ENCODE measurements at places on chromosomes 3 and 15.

DNA sequence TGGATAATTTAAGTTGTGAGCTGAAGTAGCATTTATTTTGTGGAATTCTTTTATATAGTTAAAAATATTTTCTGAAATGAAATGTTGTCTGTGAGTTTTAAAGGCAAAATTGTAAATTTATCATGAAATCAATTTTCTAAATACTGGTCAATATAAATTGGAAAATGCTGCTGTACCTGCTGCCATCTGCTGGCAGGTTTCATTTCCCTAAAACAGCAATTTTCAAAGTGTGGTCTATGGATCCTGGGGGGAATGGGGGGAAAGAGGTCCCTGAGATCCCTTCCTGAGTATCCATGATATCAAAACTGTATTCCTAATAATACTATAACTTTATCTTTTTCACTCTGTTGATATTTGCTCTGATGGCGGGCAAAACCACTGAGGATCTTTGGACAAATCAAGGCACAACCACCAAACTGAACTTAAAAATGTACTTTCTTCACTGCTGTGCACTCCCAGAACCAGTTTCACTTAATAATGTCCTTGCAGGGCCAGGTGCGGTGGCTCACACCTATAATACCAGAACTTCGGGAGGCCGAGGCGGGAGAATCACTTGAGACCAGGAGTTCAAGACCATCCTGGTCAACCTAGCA, 17.2 kb upstream of the CCR4 start:
- no peak for DNase-seq

DNA sequence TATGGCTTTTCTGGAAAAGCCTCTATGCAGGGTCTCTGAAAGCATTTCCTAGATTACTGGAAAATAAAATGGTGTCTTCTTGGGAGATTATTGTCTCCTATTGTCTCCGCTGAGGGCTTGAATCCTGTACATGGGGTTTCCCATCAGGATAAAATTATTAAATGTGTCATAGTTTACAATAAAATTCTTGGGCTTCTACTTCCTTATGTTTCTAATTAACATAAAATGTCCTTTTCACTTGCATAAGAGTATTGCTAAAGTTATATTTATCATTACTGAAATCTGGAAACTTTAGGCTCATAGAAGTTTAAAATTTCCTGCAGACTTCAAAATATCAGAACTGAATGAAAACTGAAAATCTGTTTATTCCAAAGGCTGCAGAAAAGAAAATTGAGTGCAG, 595.5 kb upstream of the AGTR1 start:
- no peak for DNase-seq

DNA sequence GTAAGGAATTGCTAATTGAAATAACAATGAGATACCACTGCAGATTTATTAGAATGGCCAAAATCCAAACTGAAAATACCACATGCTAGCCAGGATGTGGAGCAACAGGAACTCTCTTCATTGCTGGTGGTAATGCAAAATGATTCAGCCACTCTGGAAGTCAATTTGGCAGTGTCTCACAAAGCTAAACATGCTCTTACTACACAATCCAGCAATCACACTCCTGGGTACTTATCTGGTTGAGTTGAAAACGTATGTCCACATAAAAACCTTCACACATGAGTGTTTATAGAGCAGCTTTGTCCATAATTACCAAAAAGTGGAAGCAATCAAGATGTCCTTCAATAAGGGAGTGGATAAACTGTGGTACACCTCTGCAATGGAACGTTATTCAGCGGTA, 113.3 kb downstream of the SMAD6 start:
- no peak for DNase-seq

DNA sequence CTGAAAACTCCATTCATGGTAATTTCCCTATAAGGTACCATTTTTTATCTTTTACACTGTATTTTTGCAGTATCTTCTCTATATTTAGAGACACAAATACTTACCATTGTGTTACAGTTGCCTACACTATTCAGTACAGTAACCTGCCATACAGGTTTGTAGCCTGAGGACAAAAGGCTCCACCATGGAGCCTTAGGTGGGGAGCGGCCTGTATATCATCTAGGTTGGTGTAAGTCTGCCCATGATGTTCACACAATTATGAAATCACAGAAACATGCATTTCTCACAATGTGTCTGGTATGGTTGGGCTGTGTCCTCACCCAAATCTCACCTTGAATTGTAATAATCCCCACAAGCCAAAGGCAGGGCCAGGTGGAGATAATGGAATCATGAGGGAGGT, 43.9 kb upstream of the LYSMD4 start:
- DNase-seq, result no peak

- DNase-seq, result no peak
Measured at GRCh38 chr3:108388136-108389132, 92.1 kb downstream of the HHLA2 start.

DNA sequence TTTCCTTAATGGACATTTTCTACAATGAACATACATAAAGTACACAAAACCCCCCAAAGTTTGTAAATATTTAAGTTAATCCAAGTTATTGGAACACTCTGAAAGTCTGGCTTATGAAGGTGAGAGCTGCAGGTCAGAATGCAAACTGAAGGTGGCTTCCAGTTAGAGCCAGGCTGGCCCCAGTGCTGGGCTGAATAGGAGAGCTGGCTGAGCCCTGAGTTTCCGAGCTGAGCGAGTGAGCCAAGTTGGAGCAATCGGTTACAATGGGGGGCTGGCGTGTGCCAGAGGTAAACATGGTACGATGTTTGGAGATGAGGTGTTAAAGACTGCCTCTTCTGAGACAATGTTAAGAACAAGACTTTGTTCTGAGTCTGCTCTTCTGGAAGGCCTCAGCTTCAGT, 230.8 kb upstream of the MCTP2 start:
- no peak for DNase-seq

DNA sequence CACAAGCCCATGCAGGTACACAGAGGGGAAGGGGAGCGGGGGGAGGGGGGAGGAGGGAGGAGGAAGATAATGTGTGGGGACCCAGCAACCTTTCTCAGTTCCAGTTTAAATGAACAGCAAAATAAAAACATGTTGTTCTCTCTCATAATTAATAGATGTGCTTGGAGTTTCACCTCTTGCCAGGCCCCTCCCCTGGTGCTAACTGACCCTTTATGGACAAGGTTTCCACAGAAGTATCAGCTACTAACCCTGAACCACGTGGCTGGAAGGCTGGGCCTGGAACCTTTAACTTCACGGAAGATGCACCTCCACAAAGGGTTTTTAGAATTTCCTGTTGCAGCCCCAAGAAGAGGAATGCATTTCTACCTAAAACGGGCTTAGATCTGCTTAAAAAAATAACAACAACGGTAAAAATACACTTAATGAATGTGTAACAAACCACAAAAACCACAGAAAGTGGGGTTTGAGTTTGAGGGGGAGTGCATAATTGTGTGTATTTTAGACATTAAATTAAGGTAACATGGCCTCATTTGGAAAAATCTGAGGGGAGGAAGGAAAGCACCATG, 14.8 kb upstream of the SMAD3 start:
- no peak for DNase-seq

DNA sequence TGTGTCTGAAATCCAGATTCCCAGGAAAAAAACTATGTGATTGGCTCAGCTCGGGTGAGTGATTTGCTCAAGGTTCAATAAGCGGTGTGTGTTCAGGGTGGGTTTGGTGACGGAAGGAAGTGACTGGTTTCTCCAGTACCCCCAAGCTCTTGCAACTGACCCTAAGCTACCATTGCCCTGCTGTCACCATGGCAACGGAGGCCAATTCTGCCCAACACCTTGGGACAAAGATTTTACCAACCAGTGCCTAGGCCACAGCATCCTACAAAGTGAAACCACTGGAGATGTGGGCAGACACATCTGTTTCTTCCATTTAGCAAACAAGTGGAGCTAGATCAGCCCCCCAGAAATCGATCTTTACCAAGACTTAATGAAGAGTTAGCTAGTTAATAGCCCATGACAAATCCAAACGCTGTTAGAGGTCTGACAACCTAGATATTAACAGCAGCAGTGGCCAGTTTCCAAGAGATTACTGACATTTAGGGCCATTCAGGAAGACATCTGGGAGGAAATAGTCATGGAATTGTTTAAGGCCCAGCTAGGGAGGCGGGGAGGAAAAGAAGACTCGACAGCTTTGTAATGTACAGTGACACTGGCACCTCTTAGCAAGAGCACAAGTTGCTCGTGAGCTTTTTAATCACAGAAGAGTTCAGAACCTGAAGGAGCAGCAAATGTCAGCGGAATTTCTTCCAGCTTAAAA, 195.9 kb downstream of the SLCO3A1 start:
- no peak for DNase-seq

DNA sequence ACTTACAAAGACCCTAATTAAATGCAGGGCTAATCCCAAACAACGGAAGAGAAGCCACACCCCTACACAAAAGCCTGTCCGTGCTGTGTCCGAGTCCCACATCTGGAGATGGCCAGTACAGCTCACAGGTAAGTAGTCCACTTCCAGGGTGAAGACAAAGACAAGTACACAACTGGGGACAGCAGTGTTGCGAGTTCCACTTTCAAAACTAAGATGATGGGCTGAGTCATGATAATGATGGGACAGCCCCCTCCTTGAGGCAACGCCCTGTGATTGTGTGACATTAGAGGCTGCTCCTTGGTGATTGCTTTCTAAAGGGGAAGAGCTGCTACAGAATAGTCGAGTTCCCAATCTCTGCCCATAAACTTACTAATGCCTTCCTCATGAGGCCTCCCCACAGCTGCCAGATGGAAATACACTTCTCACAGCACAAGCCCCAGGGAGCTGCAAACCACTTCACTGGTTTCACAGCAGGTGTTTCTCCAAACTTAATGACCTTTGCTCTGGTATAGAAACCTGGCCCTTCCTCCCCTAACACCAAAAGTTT, 27.6 kb downstream of the RFT1 start:
- DNase-seq, result peak; percentile 50

DNA sequence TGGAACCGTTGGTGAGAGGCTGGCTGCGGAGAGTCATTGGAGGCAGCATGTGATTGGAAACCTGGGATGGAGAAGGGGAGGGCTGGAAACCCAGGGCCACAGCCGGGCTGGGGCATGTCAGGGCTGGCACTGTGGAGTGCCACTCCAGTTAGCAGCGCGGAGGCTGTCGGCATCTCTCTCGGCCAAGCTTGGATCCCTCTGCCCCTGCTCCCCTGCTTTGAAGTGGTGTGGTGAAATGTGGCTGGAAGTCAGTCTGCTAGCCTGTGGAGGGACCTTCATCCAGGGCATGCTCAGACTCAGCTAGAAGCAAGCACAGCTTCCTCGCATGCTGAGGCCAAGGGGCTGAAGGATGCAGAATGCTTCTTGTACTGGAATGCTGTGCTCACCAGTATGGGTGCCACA, 13.5 kb downstream of the SLCO3A1 start:
- no peak for DNase-seq

- DNase-seq, result no peak
Measured at GRCh38 chr3:55162031-55162795, 234.4 kb upstream of the LRTM1 start.

- peak; percentile 40 for DNase-seq
Measured at GRCh38 chr15:73851689-73852088, 21.7 kb upstream of the TBC1D21 start.

DNA sequence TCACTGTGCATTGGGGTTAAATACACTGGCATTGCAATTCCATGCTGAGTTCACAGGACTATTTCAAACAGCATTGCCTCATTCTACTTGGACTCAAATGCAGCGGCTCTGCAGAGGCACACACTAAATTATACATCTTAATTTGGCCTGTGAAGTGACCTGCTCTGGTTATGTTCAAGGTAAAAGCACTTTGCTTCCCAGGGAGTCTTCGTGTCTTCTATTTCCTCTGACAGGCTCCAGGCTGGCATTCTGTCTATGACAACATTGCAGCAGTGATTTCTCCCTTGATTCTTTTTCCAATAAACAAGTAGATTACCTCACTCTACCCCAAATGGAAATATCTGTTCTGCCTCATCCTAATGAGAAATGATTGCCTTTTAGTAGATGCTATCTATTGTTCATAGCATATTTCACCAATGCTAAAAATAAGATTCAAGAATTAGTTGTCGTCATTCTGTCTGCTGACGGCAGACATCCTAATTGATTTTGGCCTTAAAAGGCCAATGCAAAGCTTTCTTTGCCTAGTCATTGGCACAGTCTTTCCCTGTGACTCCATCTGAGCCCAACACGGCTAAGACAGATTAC, 33.8 kb downstream of the FMN1 start:
- DNase-seq, result no peak

- DNase-seq, result no peak
Measured at GRCh38 chr3:78757731-78758130, 1010.1 kb downstream of the ROBO1 start.

DNA sequence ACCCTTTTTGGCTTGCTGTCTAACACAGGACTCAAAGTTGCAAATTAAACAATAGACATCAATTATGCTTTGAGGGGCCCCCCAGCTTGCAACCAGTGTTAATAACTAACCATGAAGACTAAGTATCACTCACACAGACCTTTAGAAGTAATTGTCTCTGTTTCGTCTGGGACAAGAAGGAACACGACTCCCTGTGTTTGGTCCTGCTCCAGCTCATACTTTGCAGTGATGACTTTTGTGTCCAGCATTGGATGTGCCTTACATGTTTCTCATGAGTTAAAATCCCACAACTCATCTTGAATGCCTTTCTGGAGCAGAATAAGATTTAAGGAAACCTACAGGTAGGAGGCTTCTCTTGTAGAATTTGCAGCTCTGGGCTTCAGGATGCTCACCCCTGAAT, 53.1 kb downstream of the GMNC start:
- no peak for DNase-seq

GRCh38 chr15:83694536-83694935, 40.6 kb downstream of the ADAMTSL3 start:
- DNase-seq, result no peak
